Stimulated activated CD4-positive, alpha-beta T cell treated with anti-CD3 and anti-CD28 coated beads, TNF-alpha, amount 100 ng/mL, for 1 hour (primary cell): ENCODE measurements at places on chromosomes 12 and 14.

DNA sequence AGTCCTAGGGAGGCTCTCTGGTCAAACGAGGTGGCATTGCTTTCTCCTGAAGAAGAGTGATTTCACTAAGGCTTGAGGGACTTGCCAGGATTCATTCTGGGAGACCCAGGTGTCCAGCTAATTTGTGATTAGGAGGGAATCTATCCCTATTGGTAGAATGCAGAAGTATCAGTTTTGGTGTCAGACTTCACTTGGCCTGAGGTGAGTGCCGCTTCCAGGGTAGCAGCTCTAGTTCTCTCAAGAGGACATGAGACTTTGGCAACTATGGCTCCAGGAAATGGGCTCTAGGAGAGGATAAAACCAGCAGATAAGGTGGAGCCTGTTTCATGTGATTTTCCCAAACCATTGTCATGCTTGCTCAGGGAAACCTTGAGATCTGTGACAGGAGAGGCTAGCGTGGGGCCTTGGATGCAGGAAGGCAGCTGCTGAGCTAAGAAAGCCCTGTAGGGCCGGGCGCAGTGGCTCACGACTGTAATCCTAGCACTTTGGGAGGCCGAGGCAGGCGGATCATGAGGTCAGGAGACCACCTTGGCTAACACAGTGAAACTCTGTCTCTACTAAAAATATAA is 11.6 kb upstream of the TMEM117 start:
- no peak for DNase-seq

GRCh38 chr12:52910248-52910883 is 5.5 kb upstream of the KRT8 start:
- DNase-seq: no peak

- no peak for DNase-seq
These were observed 1629.4 kb upstream of the SEL1L start for GRCh38 chr14:83163016-83163415.

DNA sequence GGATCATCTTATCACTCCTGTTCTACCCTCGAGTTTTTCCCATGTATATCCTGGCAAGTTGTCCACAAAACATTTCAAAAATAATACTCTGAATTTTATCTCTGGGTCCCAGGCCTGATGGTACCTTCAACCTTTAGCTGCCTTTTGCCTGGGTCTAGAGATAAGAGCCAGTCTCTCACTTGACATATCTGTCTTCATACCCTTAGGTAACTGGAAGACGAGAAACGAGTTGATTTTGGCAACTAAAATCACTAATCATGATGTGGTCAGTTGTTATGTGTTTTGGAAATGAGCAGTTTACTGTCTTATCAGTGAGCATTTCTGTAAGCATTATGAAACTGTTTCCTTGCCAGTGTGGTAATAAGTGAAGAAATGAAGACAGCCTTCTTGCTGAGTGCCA is 6.3 kb downstream of the RNF10 start:
- DNase-seq: no peak

GRCh38 chr12:57732726-57733593 is 5.6 kb downstream of the AGAP2 start:
- DNase-seq: no peak

DNA sequence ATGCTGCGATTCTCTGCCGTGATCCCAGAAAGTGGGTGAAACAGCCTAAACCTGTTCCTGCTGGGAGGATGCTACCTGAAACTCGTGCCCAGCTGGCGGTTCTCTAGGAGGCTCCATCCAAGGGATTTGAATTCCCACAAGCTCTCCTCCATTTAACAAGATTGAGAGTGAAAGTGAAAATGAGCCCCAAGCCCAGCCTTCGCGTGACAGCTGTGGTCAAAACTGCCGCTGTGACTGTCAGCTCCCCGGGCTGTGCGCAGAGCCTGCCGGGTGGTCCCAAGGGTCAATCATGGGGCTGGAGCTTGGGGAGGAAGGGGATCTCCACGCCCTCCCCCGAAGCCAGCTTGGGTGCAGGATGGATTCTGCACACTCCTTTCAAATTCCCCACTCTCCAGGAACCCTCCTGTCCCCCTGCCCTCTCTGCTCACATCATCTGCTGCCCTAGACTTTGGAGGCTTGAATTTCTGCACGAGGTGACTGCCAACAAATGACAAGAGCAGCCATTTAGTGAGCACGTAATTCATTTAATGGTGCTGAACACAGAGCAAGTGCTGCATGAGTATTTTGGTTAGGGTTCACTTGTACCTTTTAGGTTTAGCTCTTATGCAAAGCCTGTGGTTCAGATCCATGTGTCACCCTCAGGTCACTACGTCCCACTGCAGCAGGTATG is 5.3 kb downstream of the ASB2 start:
- no peak for DNase-seq

DNA sequence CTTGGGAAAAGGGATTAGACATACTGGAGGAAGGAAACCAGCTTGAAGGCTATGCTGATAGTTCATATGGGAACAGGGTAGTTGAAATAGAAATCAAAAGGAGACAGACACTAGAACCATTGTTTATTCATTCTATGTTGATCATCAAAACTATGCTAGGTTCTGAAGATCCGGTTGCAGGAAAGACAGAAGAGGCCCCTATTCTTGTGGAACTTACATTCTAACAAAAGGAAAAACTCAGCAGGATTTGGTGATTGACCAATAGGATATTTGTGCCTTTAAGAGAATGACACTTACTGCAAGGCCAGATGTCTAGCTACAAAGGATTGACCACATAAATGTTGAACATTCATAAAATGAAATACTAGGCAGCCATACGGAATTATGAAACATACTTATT is 179.2 kb downstream of the AKAP6 start:
- no peak for DNase-seq

GRCh38 chr12:120787889-120788288 is 62.3 kb downstream of the ACADS start:
- DNase-seq: no peak

GRCh38 chr14:56524971-56525677 is 54.5 kb upstream of the TMEM260 start:
- no peak for DNase-seq
